T-helper 22 cell (primary cell): ENCODE measurements at places on chromosomes 1 and 21.

DNA sequence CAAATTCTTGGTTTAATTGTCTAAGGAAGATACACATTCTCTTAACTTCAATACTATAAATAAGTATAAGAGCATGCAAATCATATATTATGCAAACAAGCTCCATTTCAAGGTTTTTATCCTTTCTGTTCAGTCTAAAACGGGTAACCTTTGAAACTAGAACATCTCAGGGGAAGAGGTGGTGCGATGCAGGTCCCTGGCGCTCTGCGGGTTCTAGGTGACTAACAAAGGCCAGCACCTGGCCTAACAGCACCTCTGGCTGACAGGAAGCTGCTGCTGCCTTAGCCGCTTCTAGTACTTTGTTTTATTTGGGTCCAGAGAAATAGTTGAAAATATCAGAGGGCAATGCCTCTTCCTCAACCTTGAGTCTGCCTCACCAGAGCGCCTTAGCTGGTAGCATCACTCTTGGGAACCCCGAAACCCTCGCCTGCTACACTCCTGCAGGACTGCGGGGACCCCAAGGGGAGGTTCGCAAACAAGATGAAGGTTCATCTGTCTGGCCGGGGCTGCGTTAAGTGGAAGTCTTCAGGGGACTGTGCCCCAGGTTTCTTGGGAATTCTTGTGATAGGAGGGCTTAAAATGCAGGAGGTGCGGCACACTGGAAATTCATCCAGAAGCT lies 45.5 kb downstream of the PRDM15 start:
- DNase-seq, result no peak

- DNase-seq, result no peak
Observed at GRCh38 chr1:204385727-204386126, 25.9 kb downstream of the PPP1R15B start.

GRCh38 chr1:158425027-158425426 lies 1.0 kb downstream of the OR10K2 start:
- no peak for DNase-seq

- DNase-seq, result no peak
Observed at GRCh38 chr1:16903458-16903796, 7.6 kb downstream of the RNU1-2 start.

GRCh38 chr1:9593492-9594465 lies 5.1 kb downstream of the TMEM201 start:
- DNase-seq, result no peak

- no peak for DNase-seq
Observed at GRCh38 chr1:169124459-169124858, 18.0 kb downstream of the ATP1B1 start.

GRCh38 chr1:76266762-76267161 lies 192.2 kb downstream of the ST6GALNAC3 start:
- no peak for DNase-seq

GRCh38 chr1:14661222-14661621 lies 62.7 kb downstream of the KAZN start:
- no peak for DNase-seq

DNA sequence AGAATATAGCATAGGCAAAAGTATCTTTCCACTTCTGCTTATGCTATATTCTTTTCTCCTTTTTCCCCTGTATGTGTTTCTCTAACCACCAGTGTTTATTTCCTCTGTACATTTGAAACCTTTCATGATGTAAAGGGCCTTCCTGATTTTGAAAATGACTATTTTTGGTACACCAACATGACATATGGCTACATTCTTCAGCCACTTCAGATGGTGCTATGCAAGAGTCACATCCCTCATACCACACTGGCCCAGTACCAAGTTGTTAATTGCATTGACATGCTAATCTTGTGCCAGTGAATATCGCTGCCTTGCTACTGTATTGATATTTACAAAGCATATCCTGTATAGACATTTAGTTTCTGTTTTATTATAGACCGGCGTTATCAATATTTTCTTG lies 408.7 kb downstream of the NCAM2 start:
- DNase-seq, result no peak

GRCh38 chr21:41803316-41803715 lies 36.5 kb upstream of the RIPK4 start:
- no peak for DNase-seq

- no peak for DNase-seq
Observed at GRCh38 chr1:153612755-153613331, at the start of gene S100A16. TSS of gene S100A16 (minus strand) at chr1:153613137. CDS start at chr1:153608151, 4,986 bp downstream.

- DNase-seq, result no peak
Observed at GRCh38 chr1:54574158-54574778, 26.2 kb downstream of the ACOT11 start.
